ENCODE measurements at places on chromosomes 1 and 21.

- H3K36me3 ChIP-seq, result no peaks in the 10 kb centered on the region
- H3K27me3 ChIP-seq, result peaks cover 57% of the 10 kb centered on the region
- no peak overlapping the region for H3K4me3 ChIP-seq
Observed at GRCh38 chr1:63350320-63350719, 17.1 kb upstream of the ALG6 start.

DNA sequence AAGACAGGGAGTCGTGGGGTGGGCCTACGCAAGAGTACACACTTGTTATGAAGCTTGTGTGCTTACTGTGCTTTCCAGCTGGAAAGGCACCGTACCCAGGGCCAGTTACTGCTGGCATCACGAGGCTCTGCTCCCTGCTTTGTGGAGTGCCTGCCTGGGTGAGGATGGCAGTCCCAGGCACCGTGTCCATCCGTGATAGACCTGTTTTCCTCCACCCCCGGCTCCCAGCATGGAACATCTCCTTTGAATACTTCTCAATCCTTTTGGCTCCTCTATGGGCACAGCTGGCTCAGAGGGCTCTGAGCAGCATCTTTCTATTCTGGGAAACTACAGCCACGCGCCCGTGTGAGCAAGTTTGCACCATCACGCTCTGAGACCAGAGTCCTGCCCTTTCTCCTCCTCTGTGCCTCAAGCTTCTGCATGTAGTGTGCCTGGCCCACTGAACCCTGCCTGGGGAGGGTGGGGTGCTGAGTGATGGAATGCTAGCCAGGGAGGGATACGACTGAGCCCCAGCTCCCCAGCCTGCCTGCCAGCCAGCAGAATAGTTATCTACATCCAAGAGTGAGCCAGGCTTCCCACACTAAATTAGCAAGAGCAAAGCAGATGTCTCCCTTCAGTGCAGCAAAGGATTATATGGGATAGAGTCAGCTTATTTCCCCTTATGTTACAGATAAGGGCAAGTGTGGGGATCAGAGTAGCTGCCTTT lies 7.1 kb upstream of the TNR start:
- H3K36me3 ChIP-seq, result no peaks in the 10 kb centered on the region
- no peak overlapping the region for H3K27ac ChIP-seq
- H3K4me3 ChIP-seq, result no peak overlapping the region
- no peak for DNase-seq

- H3K27me3 ChIP-seq, result no peaks in the 10 kb centered on the region
- no peak overlapping the region for H3K27ac ChIP-seq
- peaks cover 7% of the 10 kb centered on the region for H3K4me1 ChIP-seq
- DNase-seq, result no peak
Observed at GRCh38 chr1:61357539-61357938, 275.2 kb downstream of the NFIA start.

- no peaks in the 10 kb centered on the region for H3K27me3 ChIP-seq
- DNase-seq, result no peak
- no peak overlapping the region for H3K4me3 ChIP-seq
- no peak overlapping the region for H3K27ac ChIP-seq
- no peaks in the 10 kb centered on the region for H3K36me3 ChIP-seq
- peaks cover 13% of the 10 kb centered on the region for H3K4me1 ChIP-seq
Observed at GRCh38 chr1:30695439-30695841, 27.9 kb downstream of the MATN1 start.

DNA sequence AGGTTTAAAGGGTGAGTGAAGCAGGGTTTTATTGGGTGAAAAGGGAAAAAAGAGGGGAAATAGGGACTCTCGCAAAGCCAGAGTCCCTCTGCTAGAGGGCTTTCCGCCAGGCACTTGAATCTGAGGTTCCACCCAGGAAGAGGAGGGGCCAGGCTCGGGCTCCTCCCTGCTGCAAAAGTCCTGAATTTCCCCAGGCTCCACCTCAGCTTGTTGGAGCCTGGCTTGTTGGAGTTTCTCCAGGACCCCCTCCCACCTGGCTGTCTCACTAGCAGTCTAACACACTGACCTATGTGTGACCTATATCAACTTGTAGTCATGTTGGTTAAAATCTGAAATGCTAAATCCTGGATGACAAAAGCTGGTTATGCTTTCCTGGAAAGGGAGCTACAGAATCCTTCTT lies 25.5 kb downstream of the GBP2 start:
- no peak for DNase-seq
- no peaks in the 10 kb centered on the region for H3K4me1 ChIP-seq
- H3K27ac ChIP-seq, result no peak overlapping the region
- H3K36me3 ChIP-seq, result no peaks in the 10 kb centered on the region
- H3K27me3 ChIP-seq, result no peaks in the 10 kb centered on the region

- no peaks in the 10 kb centered on the region for H3K27me3 ChIP-seq
- peak; percentile 44 for DNase-seq
- H3K4me3 ChIP-seq, result peak overlapping the region; percentile 62
Observed at GRCh38 chr1:24643363-24644099, 429 bp downstream of the SRRM1 start.

GRCh38 chr1:205172729-205173366 lies 38.7 kb downstream of the DSTYK start:
- H3K4me3 ChIP-seq, result no peak overlapping the region
- no peaks in the 10 kb centered on the region for H3K4me1 ChIP-seq
- peak overlapping the region; percentile 20 for H3K27ac ChIP-seq
- no peaks in the 10 kb centered on the region for H3K27me3 ChIP-seq
- DNase-seq, result no peak

- peaks cover 7% of the 10 kb centered on the region for H3K4me1 ChIP-seq
- H3K27me3 ChIP-seq, result no peaks in the 10 kb centered on the region
- no peaks in the 10 kb centered on the region for H3K36me3 ChIP-seq
Observed at GRCh38 chr1:100265562-100265930, 470 bp upstream of the RTCA start.

DNA sequence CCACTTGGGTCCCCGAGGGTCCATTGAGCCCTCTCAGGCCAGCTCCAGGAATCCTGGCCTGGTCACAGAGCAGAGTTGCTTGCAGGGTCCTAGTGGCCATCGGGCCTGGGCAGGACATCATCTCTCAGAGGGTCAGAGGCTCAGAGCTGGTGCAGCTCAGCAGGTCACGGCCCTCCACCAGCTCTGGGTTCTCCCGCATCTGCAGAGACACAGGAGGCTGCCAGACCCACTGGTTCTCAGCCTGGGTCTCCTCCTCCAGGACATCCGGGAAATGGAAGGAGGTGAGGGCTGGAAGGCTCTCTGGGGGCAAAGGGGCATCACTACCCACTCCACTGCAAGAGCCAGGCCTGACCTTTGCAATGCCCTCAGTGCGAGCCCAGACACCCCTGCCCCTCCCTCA lies 6.5 kb downstream of the TMEM54 start:
- peaks cover 18% of the 10 kb centered on the region for H3K4me1 ChIP-seq
- H3K27me3 ChIP-seq, result peaks cover 37% of the 10 kb centered on the region
- H3K4me3 ChIP-seq, result no peak overlapping the region
- DNase-seq, result no peak

DNA sequence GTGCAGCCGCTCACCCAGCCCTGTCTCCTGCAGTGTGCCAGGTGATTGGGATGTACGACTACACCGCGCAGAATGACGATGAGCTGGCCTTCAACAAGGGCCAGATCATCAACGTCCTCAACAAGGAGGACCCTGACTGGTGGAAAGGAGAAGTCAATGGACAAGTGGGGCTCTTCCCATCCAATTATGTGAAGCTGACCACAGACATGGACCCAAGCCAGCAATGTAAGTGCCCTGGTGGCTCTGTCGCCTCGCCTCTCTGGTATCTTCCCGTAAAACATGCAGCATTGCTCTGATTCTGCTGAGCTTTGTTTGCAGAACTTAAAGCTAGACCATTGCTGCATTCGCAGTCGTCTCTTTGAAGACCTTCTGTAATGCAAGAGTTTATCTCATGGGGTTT lies 79.2 kb downstream of the ATP5PO start:
- H3K36me3 ChIP-seq, result no peaks in the 10 kb centered on the region
- H3K27ac ChIP-seq, result no peak overlapping the region
- no peaks in the 10 kb centered on the region for H3K4me1 ChIP-seq

DNA sequence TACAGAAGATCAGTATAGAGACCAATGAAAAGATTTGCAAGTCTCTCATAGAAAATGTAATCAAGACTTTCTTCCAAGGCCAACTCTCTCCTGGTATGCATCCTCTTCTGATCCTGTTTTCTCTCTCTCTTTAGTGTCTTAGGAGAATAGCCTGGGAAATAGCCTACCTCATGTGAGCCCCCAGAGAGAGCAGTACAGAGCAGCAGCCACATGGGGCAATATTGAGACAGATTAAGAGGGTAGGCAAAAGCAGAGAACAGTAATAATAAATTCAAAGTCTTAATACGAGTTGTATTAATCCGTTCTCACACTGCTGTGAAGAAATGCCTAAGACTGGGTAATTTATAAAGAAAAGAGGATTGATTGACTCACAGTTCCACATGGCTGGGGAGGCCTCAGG lies 61.4 kb downstream of the RNASEL start:
- H3K27ac ChIP-seq, result no peak overlapping the region
- no peak overlapping the region for H3K4me3 ChIP-seq
- no peaks in the 10 kb centered on the region for H3K4me1 ChIP-seq
- no peaks in the 10 kb centered on the region for H3K27me3 ChIP-seq
- no peaks in the 10 kb centered on the region for H3K36me3 ChIP-seq

Data from transverse colon (tissue), 4 donors.